ENCODE measurements at places on chromosomes 13 and 19.

DNA sequence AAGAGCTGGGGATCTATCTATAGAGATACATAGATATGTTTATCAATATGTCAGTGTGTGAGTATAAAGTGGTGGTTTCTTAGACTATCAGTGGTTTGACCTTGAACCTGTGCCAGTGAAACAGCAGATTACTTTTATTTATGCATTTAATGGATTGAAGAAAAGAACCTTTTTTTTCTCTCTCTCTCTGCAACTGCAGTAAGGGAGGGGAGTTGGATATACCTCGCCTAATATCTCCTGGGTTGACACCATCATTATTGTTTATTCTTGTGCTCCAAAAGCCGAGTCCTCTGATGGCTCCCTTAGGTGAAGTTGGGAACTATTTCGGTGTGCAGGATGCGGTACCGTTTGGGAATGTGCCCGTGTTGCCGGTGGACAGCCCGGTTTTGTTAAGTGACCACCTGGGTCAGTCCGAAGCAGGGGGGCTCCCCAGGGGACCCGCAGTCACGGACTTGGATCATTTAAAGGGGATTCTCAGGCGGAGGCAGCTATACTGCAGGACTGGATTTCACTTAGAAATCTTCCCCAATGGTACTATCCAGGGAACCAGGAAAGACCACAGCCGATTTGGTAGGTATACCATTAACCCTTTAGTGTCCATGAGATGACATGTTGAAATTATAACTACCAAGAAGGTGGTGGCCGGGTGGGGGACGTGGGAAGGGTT lies 880 bp downstream of the FGF9 start:
- peak; percentile 5 for DNase-seq

DNA sequence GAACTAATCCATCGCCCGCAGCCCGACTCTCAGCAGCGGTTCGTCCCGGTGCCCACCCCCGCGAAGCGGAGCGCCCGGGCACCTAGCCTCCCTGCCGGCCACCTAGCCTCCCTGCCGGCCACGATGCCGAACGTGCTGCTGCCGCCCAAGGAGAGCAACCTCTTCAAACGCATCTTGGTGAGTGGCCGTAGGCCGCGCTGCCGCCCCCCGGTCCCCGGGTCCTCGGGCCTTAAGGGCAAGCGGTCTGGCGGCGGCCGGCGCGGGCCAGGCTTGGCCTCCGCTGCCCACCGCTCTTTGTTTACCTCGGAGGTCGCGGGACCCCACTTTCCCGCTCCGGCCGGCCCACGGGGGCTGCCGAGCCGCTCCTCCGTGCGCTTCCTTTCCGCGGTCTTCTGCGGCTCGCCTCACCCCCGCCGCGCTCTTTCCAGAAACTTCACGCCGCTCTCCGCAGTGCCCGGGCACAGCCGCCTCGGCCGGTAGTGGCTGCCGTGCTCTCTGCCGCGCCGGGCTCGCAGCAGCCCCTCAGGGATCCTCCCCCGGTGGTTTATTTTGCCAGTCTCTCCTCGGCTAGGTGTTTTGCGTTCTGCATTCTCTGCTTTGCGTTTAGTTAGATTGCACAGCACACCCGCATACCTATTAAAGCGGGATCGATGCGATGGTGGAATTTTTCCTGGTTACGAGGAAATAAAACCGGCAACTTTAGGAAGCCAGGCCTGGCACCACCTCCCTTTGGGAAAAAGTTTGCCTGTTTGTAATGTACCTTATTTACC lies 524 bp downstream of the NAA16 start:
- DNase-seq = peak; percentile 32

DNA sequence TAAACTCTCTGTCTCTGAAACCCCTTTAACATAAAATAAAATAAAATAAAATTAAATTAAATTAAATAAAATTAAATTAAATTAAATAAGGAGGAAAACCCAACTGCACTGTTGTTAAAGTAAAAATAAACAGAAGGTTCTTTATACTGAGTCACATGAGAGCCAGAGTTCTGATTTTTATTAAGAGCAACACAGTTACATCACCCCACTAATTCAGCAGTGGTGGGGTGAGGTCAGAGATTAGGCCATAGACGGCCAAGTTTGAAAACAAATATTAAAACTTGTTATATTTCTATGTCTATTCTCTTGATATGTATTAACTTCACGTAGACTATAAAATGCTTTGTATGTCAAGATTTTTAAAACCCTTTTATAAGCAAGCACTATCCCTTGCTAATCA lies 59.5 kb downstream of the MYCBP2 start:
- DNase-seq = peak; percentile 26

DNA sequence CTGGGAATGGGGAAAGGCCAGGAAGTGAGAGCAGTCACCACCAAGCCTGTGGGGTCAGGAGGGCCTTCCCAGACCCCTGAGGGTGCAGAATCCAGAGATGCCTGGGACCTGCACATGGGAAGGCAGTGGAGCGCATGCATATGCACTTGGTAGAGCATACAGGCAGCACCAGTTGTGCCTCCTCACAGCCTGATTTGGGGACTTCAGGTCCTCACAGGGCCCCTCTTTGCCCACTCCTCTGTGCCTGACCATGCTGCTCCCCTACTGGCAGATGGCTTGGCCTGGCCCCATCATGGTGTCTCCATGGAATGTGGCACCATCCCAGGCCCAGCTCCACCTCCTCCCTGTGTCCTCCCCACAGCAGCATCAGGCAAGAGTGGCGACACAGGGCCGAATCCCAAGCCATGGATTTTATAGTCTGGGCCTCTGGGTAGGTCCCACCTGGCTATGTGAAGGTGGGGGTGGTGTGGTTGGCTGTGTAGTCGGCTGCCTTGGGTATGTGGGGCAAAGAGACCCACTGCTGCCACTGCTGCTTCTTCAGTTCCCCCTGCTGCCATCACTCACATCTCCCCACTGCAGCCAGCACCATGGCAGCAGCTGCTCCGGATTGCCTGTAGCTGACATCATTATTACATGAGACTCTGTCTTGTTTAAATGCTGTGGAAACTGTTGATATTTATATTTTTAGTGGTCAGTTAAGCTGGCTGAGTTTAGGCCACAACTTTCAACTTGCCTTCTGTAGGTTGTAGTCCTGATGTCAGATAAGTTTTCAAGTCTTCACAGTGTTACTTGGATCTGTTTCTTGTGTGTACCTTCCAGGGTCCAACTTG lies 247.0 kb downstream of the GPC6 start:
- DNase-seq = peak; percentile 11

DNA sequence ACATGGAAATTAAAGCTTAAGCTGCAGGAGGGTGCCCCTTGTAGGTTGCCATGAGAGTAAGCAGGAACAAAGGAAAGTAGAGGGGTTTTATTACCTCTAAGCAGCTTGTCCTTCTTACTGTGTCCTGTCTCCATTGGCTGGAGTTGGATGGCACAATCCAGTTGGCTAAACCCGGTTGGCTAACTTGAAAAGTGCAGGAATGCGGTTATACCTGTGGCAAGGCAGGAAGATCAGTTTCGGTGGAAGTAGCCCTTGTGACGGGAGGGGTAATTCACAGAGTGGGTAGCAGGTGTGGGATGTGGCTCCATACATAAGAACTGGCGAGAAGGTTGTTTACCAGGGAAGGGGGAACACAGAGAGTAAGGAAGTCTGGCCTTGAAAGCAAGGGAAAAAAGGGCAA lies 3.2 kb downstream of the ZNF726 start:
- no peak for DNase-seq
